ENCODE measurements at places on chromosomes 12 and 14. TPM values are rescaled to one million over a fixed set of nuclear protein-coding genes. Genes with fewer than 3 reads are reported as not detected.

The DHRS2 gene
- 0.44 TPM for total RNA-seq

DNA sequence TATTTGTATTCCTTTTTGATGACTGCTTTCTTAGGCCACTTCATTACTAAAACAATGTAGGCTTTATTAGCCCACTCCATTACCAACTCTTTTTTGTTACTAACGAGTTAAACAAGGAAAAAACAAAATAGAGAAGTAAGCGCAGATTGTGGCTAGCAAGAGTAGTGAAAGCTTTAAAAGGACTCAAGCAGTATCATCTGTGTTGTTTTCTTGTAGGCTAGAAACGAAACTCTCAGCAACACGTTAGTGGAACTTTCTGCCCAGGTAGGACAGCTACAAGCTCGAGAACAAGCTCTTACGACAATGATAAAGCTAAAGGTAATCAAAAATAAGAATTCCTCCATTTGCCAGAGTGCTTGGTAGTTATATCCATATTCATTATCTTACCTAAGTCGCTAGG is 11.1 kb downstream of the CCDC62 start:
- H3K4me3 ChIP-seq = no peak overlapping the region
- no peak for DNase-seq
- H3K27me3 ChIP-seq = no peaks in the 10 kb centered on the region
- H3K36me3 ChIP-seq = no peaks in the 10 kb centered on the region

GRCh38 chr12:47207829-47208248 is 128.1 kb upstream of the AMIGO2 start:
- no peaks in the 10 kb centered on the region for H3K36me3 ChIP-seq
- H3K4me1 ChIP-seq = peaks cover 11% of the 10 kb centered on the region
- no peak overlapping the region for H3K4me3 ChIP-seq
- H3K27me3 ChIP-seq = no peaks in the 10 kb centered on the region

DNA sequence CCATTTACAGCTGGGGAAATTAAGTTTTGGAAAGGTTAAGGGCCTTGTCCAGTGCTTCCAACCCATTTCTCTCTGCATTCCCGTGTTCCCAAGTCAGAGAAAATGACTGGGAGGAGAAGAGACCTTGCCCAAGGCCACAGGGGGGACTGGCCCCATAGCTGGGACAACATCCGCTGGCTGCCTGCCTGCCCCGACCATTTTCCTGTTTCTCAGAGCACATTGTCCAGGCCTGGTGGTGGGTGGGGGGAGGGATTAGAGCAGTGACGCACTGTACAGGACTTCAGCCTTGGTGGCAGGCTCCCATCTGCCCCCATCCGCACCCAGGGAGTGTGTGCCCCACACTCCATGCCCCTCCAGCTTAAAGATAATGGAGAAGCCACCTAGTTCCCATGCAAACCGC is 27.7 kb downstream of the DIO3 start:
- H3K4me1 ChIP-seq = no peaks in the 10 kb centered on the region
- H3K4me3 ChIP-seq = no peak overlapping the region
- no peaks in the 10 kb centered on the region for H3K36me3 ChIP-seq
- no peak overlapping the region for H3K27ac ChIP-seq

GRCh38 chr14:24314377-24315193 is 3.3 kb downstream of the LTB4R start:
- H3K4me1 ChIP-seq = peaks cover 77% of the 10 kb centered on the region
- no peak overlapping the region for H3K27ac ChIP-seq
- DNase-seq = no peak
- H3K4me3 ChIP-seq = no peak overlapping the region
- H3K27me3 ChIP-seq = no peaks in the 10 kb centered on the region
